ENCODE measurements at places on chromosomes 6 and 20.

DNA sequence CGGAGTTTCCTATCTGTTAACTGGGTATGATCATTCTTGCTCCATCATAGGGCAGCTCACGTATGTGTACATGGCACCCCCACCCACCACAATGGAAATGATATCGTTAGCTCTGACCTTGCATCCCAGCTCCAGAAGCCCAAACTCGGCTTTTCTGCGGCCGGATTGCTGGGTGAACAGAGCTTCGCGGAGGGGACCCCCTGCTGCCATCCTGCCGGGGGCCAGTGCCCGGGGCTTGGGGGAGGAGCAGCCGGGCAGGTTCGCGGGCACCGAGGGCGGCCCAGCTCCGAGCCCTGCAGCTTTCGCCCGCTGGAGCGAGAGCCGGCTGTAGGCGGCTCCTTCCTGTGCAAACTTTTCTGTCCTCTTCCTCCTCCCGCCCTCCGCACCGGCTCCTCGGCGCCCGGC lies 24.9 kb upstream of the FUCA2 start:
- no peak for DNase-seq

- no peak for DNase-seq
Measured at GRCh38 chr6:92568541-92568940, 850.8 kb downstream of the EPHA7 start.

DNA sequence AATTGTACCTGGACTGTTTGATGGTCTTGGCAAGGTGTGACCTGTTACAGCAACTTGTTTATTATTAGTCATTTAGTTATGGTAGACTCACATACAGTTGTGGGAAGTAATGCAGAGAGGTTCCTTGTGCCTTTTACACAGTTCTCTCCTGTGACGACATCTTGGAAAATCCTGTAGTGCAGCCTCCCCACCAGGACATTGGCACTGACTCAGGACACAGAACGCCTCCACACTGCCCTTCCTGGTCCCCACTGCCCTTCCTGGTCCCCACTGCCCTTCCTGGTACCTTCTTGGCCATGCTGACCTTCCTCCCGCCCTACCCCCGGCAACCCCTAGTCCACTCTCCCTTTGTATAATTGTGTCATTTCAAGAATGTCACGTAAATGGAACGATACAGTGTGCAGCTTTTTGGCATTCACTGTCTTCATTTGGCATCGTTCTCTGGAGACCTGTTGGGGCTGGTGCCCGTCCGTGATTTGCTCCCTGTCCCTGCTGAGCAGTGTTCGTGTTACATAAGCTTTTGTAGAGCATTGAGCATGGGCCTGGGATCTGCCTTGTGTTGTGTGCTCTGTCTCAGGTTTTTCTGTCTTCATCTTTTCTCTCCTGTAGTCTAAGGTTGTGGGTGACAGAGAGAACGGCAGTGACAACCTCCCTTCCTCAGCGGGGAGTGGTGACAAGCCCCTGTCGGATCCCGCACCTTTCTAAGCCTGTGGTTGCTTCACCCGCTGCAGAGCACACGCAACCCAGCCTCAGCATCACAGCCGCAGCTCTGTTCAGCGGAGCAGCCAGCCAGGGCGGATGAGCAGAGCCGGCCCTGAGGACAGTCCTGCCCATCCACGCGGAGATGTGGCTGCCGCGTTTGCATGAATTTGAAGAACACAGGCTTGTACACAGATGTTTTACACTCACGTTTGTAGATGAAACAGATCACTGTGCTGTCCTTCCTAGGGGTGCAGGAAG lies 5.4 kb upstream of the DNAJC5 start:
- DNase-seq = no peak

- DNase-seq = no peak
Measured at GRCh38 chr6:13924146-13924948, 405 bp upstream of the RNF182 start.

DNA sequence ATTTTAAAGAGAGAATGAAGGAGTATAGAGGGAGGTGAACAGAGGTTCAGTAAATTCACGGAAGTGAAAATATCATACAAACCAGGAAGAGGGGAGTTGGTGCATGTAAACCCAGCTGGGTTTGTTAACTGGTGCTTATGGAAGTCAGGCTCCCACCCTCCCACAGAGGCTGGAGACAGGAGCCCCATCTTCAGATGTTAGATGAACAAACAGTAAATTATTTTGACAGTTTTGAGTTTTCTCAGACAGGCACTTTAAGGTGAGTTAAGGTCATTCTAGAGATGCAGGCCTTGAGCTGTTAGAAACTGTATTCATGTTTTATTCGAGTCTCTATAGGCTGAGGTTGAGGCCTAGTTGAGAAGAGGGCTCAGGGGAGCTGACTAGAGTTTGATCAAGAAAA lies 41.8 kb upstream of the FUCA2 start:
- no peak for DNase-seq

- DNase-seq = no peak
Measured at GRCh38 chr6:37371154-37372083, 17.6 kb downstream of the RNF8 start.

DNA sequence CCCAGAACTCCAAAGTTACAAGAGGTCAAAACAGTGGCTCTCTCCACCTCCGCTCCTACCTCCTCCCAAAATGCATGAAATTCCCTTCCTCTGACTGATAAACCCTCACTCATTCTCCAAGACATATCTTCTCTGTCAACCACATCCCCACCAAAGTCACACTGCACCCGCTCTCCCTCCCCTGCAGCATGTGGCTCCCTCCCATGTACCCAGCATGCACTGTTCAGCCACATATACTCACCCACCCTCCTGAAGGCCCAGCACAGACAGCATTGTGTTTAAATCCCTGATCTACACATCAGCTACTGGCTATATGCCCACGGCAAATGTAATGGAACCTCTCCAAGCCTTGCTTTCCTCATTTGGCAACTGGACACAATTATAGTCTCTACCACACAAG lies 5.5 kb upstream of the POU5F1 start:
- DNase-seq = no peak

DNA sequence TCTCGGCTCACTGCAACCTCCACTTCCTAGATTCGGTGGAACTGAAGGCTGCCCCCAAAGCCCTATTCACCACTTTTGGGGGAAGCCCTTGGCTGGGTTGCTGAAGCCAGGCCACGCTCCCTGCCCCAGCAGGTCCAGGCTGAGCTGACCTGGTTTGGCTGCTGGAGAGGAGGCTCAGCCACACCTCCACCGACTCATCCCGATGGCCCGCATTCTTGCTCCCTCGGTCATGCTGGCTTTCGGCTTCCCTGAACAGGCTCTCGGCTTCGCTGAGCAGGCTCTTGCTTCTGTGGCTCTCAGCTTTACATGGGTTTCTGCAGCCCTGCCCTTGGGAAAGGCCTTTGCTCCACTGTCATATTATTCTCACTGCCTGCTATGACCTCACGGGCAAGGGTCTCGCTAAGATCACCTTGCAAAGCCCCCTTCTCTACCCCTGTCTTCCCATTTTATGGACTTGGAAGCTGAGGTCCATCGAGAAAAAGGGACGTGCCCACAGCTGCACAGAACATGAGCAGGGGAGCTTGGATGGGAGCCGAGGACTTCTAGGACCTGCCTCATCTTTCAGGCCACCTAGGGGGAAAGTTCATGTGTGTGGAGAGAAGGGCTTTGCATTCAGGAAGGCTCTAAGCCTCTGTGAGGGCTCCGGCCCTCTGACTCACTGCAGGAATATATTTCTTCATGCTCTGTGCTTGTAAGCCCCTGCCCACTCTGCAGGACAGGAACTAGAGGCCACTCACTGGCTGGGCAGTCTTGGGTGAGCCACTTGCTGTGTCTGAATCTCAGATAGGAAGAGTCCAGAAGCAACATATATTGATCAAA lies 15.6 kb downstream of the ARHGAP40 start:
- DNase-seq = no peak

GRCh38 chr6:46501136-46502089 lies 10.2 kb upstream of the RCAN2 start:
- DNase-seq = no peak

DNA sequence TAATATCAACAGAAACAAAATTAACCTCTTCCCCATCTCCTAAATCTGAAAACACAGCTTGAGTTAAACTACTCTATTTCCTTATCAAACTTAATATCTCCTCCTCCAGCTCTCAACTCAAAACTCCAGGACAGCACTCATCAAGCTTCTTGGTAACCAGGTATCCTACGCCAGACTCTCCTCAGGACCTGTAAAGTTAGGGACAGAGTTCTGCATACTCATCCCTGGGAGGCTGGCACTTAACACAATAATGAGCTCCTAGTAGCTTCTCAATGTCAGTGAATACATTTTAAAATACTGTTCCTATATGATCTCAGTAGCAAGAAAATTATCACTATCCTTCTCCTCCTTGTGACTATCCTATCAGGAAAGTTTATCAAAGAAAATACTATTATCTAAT lies 240.3 kb downstream of the PTPRK start:
- DNase-seq = no peak

GRCh38 chr20:57593134-57593886 lies 26.9 kb downstream of the ZBP1 start:
- DNase-seq = no peak

DNA sequence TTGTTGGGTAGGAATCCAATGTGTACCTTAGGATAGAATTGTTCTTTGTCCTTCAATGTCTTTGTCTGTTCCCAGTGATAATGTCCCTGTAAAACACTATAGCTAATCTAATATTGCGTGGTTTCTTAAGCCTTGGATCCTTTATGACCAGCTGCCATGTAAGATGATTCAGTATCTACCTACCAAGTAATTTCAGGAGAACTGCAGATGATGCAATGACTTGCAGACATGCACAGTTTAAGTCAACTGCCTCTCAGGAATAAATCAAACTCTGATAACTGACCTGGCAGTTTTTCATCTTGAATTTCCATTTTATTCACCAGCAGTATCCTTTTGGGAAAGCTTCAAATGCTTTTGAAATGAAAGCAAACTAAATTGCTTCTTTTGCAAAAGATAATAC lies 157.8 kb downstream of the TPBG start:
- no peak for DNase-seq

Data from activated CD8-positive, alpha-beta memory T cell treated with anti-CD3 and anti-CD28 coated beads for 4 hours (primary cell).